Sigmoid colon (tissue), 7 donors: ENCODE measurements at places on chromosomes 5 and 9.
A peak's percentile ranks its signal among the peaks of the same experiment; 100 is the strongest.

DNA sequence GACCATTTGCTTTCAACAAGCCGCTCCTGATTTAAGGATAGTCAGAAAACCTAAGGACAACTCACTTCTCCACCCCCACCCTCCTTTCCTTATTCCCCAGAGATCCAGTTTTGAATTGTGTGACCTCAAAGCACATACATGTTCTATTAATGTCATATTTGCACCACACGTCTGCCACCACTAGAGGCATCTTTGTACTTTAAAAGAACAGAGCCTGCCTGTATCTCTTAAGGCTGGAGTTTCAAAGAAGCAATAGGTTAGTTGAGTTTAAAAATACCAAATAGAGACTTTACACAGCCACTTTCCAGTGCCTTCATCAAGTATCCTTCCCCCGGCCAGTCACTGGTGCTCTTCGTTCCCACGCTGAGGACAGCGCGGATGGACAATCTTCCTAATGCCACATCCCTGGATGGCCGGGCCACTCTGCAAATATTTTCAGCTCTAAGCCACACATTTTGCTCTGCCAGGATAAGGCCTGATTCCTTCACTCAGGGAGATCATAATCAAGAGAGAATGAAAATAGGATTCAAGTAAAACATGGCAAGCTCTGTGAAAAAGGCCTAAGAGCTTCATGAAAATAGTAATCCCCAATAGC, 146.3 kb downstream of the SNCAIP start:
- no peaks in the 10 kb centered on the region for H3K27me3 ChIP-seq
- DNase-seq: no peak
- no peaks in the 10 kb centered on the region for H3K4me1 ChIP-seq
- no peaks in the 10 kb centered on the region for H3K36me3 ChIP-seq
- no peak overlapping the region for H3K27ac ChIP-seq

DNA sequence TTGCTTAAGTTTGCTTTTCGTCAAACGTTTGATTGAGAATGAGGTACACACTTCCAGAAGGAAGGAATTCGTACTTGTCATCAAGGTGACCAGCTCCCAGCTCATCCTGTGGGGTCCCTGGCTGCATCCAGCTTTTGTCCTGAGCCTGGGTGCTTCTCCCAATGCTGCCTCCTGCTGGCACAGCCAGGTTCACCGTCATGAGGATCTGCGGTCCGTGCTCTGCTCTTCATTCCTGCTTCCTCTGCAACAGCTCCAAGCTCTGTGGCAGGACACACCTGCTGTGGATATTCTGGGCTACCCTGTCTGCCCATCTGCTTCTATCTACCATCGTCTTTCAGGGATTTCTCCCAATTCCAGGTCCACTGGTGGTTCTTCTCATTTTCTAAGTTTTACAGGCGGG, 13.3 kb upstream of the UBE2QL1 start:
- H3K36me3 ChIP-seq: no peaks in the 10 kb centered on the region
- no peak overlapping the region for H3K4me3 ChIP-seq
- H3K27ac ChIP-seq: no peak overlapping the region
- H3K27me3 ChIP-seq: no peaks in the 10 kb centered on the region
- H3K4me1 ChIP-seq: peaks cover 3% of the 10 kb centered on the region

GRCh38 chr5:2806176-2806575, 54.7 kb upstream of the IRX2 start:
- no peaks in the 10 kb centered on the region for H3K36me3 ChIP-seq
- no peak overlapping the region for H3K4me3 ChIP-seq
- no peak for DNase-seq
- H3K27ac ChIP-seq: no peak overlapping the region
- H3K27me3 ChIP-seq: no peaks in the 10 kb centered on the region

- peak overlapping the region; percentile 88 for H3K4me3 ChIP-seq
- H3K27ac ChIP-seq: peak overlapping the region; percentile 99
- no peaks in the 10 kb centered on the region for H3K27me3 ChIP-seq
- no peaks in the 10 kb centered on the region for H3K4me1 ChIP-seq
- DNase-seq: no peak
Measured at GRCh38 chr5:180069589-180070247, 1.8 kb downstream of the RNF130 start.

DNA sequence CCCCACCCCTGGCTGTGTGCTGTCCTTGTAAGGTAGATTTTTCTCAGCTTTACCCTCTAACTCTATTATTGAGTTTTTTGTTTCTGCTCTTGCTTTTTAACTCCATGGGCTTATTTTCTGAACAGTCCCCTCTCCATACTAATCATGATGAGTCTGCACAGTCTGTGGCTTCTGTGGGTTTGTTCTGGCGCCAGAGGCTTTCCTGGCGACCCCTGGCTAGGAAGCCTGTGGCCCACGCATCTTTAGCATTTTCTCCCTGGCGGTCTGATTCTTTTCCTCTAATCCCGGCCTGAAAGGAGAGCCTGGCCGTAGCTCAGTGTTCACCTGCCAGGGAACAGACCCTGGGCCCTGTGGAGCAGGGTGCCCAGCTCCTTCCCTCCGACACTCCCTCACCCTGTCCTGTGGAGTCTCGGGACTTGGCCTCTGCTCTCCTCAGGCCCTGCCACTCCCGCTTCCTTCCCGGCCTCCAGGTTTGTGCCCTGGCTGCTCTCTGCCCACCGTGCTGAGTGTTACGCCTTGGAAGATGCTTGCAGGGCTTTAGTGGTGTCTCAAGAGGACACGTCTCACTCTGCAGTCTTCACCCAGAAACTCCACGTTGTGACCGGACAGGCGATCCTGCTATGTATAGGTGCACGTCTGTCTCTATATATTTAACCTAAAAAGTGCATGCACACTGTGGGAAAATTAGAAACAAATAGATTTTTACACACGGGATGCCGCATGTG, 31.7 kb upstream of the LRRC14B start:
- H3K27ac ChIP-seq: no peak overlapping the region
- H3K4me1 ChIP-seq: no peaks in the 10 kb centered on the region
- H3K4me3 ChIP-seq: no peak overlapping the region
- H3K36me3 ChIP-seq: no peaks in the 10 kb centered on the region
- no peaks in the 10 kb centered on the region for H3K27me3 ChIP-seq
- no peak for DNase-seq

- H3K27ac ChIP-seq: peak overlapping the region; percentile 94
- DNase-seq: peak; percentile 70
- H3K4me3 ChIP-seq: no peak overlapping the region
- peaks cover 66% of the 10 kb centered on the region for H3K4me1 ChIP-seq
Measured at GRCh38 chr9:129968690-129969485, 74.1 kb downstream of the FNBP1 start.
